ENCODE measurements at places on chromosomes 4 and X. TPM values are rescaled to one million over a fixed set of nuclear protein-coding genes. Genes with fewer than 3 reads are reported as not detected.

Gene CSN2
- total RNA-seq, result not detected

- H3K36me3 ChIP-seq, result no peaks in the 10 kb centered on the region
- no peak for DNase-seq
- no peak overlapping the region for H3K27ac ChIP-seq
- no peaks in the 10 kb centered on the region for H3K27me3 ChIP-seq
- no peak overlapping the region for H3K4me3 ChIP-seq
These were observed 542.7 kb downstream of the FAM133A start for GRCh38 chrX:94216738-94217137.

DNA sequence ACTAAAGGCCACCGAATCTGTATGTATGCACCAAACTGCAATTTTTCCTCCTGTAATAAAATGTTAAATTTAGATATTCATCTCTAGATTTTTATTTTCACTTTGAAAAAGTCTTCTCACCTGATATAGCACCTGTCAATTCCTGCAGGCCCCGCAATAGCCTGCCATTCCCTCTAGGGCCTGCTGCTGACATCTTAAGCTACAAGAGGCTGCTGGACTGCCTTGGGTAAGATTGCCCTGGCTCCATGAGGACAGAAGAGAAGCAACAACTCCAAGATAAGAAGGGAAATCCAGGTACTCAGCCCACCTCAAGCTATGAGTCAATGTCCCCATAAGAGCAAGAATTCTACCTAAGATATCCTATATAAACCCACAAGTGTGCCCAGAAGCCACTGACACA, 230.2 kb upstream of the AGTR2 start:
- H3K4me1 ChIP-seq, result no peaks in the 10 kb centered on the region
- DNase-seq, result no peak
- H3K27ac ChIP-seq, result no peak overlapping the region

GRCh38 chrX:7214251-7214650, 66.3 kb upstream of the PUDP start:
- DNase-seq, result no peak
- H3K4me1 ChIP-seq, result no peaks in the 10 kb centered on the region

DNA sequence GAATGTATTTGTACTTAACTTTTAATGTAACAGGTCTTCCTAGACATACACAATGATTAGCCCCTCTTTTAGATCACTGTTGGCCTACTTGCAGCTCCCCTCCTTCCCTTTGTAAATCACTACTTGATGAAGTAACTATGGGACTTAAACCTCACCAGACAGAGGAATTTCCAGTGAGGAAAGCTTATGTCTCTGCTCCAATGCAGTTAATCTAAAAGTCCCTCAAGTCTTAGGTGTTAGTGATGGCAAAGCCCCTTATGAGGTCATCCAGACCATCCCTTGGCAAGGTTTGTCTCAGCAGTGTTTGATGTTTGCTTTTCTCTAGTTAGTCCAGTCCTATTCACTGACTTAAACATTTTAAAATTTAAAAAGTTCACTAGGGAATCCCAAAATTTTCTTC, 877.3 kb upstream of the INTU start:
- no peak overlapping the region for H3K4me3 ChIP-seq
- no peak overlapping the region for H3K27ac ChIP-seq
- H3K27me3 ChIP-seq, result no peaks in the 10 kb centered on the region
- DNase-seq, result no peak

DNA sequence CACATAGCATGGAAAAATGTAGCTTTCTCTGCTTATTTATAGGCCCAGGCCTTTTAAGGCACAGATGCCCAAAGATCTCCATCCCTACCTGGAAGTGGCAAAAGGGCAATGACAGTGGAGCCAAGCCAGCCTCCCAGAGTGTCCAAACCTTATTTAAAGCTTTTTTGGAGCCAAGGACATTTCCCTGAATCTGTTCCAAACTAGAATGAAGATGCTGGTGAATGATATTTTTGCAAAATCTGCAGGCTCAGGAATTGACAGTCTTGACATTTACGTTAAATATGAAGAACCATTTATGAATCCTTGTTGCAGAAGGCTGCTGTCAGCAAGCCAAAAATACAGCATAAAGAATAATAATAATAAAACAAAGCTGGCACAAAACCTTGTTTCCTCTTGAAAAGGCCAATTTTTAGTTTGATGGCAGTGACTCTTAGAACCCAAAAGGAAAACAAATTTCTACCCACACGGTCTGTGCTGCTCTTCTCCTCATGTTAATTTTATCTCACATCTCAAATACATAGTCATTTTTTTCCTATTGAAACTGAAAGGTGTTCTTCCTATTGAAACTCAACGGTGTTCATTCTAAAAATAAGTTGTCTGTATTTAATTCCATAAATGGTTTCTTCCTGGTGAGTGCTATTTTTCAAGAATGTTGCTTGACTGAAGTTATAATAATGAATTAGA, 206.3 kb upstream of the TBL1X start:
- H3K27me3 ChIP-seq, result no peaks in the 10 kb centered on the region
- no peak overlapping the region for H3K27ac ChIP-seq
- no peaks in the 10 kb centered on the region for H3K36me3 ChIP-seq
- DNase-seq, result no peak
